ENCODE measurements at places on chromosomes 1 and 21.

DNA sequence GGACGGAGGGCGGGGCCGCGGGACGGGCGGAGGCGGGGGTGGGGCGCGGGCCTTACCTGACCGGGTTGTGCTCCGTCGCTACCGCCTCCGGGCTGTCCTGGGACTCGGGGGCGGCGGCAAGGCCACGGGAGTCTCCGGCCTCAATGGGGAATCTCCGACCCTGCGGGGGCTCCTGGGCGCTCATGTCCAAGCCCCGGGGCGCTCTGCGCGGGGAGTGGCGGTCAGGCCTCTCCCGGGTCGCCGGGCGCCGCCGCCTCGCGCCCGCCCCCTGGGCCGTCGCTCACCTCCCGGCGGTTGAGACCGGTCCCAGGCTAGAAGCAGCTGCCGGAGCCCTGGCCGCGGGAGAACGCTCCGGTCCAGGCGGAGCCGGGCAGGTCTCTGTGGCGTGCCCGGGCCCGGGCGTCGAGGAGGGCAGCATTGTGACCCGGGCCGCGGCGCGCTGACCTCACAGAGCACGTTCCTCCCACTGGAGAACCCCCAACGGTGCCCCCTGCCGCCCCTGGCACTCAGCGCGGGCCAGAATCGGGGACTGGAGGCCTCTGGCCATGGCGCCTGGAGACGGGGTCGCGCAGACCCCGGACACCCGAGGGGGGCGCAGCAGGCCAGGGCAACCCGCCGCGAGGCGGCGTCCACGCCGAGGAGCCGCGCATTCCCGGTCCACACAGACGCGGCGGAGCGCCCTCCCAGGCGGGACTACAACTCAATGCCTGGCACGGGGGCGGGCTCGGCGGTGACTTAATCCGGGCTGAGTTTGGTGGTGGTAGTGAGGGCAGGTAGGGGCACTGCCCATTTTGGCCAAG, 411 bp downstream of the FAM229A start:
- peak; percentile 71 for DNase-seq

- DNase-seq, result no peak
Observed at GRCh38 chr1:37303884-37304574, 170.4 kb upstream of the ZC3H12A start.

DNA sequence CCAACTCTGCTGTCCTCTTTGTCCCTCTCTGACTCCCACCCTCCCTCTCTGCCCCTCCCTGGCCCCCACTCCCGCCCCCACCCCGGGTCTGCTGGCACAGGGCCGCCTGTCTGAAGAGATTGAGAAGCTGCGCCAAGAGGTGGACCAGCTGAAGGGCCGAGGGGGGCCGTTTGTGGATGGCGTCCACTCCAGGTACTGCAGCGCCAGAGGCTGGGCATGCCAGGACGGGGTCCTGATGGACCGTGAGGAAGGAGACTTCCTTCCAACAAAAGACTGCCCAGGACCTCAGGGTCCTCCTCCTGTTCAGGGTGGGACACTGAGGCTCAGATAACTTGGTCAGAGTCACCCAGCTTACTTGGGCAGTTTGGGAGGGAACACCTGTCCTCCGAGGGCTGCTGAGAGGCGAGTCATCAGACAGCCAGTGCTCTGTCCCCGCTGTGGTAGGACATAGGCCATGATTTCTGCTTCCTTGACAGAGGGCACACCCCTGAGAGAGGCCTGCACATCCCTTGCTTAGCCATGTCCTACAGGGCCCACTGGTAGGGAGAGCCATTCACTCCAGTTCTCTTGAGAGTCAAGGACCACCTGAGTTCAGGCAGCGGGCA, 23.4 kb downstream of the PPFIA4 start:
- no peak for DNase-seq

GRCh38 chr1:102899935-102900334, 208.4 kb downstream of the COL11A1 start:
- no peak for DNase-seq

- DNase-seq, result no peak
Observed at GRCh38 chr1:3904006-3904842, 4.2 kb upstream of the C1orf174 start.

GRCh38 chr1:147246910-147247655, 4.6 kb downstream of the CHD1L start:
- peak; percentile 31 for DNase-seq

GRCh38 chr21:29295066-29295650, 3.6 kb upstream of the BACH1 start:
- DNase-seq, result no peak

DNA sequence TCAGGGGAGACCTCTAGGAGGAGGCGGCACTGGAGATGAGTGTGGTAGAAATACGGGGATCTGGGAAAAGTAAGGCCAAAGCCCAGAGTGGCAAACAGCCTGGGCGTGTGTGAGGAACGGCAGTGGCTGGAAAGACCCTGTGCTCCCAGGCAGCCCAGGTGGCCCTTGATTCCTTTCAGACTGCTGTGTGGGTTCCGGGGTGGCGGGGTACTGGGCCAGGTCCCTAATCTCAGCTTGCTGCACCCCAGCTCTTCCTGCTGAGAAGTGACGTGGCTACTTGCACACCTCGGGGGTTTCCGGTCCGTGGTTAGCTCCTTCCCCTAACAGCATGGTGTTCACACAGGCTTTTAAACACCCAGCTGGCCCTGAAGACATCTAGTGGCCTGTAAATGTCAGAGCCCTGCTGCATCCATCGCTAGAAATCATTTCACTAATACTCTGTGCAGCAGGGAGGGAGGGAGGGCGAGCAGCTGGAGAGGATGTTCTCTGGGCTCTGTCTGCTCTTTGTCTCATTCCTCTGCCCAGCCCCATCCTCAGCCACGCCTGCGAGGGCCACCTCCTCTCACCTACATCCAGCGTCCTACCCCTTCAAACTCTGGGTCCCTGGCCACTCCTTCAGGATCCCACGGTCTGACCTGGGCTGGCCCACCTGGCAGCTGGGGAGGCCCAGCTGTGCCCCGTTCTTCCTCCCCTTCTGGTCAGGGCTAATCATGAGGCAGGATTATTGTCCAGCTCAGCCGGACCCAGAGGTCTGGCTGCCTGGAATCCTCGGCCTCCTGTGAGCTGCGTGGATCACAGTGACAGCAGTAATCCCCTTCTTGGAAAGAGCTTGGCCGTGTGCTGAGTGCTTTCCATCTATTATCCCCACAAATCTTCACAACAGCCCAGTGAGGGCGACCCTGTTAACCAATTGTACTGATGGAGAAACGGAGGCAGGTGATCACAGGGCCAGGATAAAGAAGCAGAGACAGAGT, 7.2 kb downstream of the ZDHHC18 start:
- DNase-seq, result no peak

GRCh38 chr1:158181577-158181922, 855 bp downstream of the CD1D start:
- DNase-seq, result no peak

GRCh38 chr21:44286716-44287632, 1.3 kb downstream of the AIRE start:
- DNase-seq, result no peak

DNA sequence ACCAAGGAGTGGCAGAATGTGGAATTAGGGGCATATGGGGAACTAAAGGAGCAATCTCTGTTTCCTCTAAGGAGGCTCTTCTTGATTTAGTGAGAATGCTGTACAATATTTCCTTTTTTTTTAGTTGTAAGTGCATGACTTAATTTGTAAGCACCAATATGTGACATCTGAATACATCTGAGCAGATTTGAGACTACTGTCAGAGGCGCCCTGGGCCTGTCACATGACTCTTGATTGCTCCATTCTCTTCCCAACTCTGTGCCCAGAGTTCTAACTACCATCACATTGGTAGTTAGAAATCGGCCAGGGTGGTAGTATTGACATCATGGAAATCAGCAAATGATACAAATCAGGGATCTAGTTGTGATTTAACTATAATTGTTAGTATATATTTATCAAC, 110.1 kb upstream of the LMO4 start:
- no peak for DNase-seq

GRCh38 chr1:15110867-15111230, 42.7 kb upstream of the TMEM51 start:
- DNase-seq, result no peak

DNA sequence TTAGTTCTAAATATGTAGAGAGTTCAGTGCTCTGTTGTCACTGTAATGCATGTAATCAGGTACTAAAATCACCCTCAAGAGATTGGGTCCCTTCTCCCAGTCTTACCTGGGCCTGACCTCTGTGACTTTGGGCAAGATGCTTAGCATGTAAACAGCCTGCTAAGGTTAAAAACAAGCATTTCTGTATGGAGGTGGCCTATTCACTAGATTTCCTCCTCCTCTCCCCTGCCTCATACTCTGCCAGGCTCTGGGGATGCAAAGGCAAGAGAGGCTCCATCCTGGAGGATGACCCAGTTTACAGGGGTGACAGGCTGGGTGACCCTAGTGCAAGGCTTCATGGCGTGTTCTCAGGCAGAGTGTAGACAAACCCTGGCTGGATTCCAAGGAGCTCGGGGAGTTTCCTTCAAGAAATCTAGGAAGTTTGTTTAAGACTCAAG, 28.8 kb downstream of the VANGL2 start:
- DNase-seq, result no peak

DNA sequence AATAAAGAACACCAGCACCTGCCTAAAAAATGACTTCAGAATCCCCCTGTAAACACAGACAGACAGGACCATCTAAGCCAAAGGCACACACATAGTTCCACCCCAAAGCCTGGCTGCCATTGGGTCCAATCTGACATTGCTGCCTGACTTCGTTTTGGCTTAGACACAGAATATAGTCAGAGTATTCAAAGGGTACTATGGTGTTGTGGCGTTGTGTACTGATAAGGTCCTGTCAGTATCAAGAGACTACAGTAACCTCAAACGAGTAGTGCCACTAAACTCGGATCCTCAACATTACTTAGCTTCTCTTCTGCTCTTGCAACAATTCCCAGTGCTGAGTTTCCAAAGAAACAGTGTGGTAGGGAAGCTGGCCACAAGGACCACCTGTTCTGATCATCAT, 169.3 kb upstream of the NR5A2 start:
- no peak for DNase-seq

DNA sequence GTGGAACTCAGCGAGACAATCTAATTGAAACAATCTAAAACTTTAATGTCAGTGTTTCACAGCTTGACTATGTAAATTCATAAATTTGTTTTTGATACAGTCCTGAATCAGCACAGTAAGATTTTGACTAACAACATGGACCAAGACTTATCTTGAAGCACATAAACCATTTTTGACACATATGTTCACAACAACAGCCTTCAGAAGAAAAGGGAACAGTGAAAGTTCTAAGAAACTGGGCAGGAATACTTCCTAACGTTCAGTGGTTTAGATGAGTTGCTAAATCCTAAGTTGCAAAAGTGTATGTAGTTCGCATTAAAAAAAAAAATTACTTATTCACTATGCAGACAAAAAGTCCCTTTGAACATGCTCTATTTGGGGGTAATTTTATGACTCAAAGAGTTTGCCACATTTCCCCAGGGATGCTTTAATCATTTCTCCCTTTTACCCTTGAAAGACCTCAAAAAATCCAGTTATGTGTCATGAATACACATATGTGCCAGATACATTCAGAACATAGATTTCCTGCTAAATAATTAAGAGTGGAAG, 120.2 kb downstream of the MRPL39 start:
- no peak for DNase-seq

GRCh38 chr1:198042168-198042567, 114.6 kb upstream of the NEK7 start:
- DNase-seq, result no peak

DNA sequence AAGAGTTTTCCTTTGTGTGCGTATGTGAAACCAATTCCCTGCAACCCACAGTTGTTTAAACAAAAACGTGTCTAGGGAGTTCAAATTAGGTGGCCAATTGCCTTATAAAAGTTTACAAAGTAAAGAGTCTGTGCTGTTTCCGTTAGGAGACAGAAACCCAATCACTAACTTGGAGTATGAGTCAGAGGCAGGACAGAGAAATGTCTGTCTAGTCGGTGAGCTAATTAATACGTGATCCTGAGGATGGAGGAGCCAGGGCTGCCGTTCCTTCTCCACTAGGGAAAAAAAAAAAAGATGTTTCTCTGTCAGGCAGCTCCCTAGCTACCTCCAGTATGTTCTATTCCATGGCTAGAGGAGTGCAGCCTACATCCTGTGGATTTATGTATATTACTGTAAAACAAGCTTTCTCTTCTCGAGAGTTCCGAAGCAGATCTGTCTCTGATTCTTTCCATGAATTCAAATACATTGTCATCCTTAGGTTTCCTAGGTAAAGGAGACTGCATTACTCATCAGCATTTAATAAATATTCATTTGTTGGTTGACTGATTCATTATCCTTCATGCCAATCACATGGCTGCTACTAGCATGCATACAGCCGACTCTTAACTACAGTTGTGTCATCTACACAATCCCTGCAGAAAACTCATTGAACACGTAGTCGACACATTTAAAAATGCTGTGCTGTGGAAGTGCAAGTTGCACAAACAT, 430.6 kb downstream of the KIF26B start:
- peak; percentile 45 for DNase-seq

DNA sequence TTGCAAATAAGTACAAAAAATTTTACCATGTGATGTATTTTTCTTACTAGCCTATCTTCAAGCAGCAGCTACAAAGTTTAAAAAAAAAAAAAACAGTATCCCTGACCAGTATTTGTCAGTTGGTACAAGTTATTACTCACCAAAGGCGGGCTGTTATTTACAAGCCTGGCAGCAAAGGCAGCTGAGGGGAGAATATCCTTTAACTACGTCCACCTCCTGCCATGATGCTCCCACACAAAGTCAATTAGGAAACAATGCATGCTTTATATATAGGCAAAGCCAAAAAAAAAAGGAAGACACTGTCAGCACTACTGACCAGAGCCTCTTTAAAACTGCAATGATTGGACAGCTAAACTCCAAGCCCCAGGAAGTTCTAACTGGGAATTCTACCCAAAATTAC, 13.7 kb downstream of the PSMA5 start:
- DNase-seq, result no peak

DNA sequence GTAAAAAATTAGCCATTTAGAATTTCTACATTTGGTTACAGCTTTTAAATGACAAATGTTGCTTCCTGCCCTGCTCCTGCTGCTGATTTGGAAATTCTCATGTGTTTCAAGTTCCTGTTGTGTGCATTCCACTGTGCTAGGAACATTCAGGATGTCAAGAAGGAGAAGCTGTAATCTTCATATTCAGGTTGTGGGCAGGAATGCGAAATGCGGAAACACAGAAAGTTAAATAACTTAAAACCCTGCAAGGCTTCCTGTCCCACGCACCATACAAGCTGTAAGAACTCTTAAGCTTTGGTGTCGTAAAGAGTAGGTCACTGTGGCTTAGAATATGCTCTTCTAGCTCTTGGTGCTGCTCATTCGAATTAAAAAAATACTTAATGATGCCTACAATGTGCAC, 52.6 kb downstream of the S100B start:
- peak; percentile 57 for DNase-seq

- peak; percentile 82 for DNase-seq
Observed at GRCh38 chr1:230858918-230859729, 9.2 kb downstream of the C1orf198 start.
